HS-27A (cell line): ENCODE measurements at places on chromosomes 11 and 22.
A peak's percentile ranks its signal among the peaks of the same experiment; 100 is the strongest.

DNA sequence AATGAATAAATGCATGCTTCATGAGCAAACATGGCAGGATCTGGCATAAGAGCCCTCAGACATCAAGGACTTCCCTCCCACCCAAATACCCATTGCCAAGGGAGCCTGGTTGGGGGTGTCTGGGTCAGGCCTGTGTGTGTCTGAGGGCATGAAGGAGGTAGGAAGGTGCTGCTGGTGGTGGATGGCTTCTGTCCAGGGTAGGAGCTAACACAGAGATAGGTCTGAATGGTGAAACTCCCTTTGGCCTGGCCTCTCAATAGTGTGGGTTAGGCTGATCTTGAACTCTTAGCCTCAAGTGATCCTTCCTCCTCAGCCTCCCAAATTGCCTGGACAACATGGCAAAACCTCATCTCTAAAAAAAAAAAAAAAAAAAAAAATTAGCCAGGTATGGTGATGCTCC is 2.8 kb downstream of the AMPD3 start:
- no peak for DNase-seq

DNA sequence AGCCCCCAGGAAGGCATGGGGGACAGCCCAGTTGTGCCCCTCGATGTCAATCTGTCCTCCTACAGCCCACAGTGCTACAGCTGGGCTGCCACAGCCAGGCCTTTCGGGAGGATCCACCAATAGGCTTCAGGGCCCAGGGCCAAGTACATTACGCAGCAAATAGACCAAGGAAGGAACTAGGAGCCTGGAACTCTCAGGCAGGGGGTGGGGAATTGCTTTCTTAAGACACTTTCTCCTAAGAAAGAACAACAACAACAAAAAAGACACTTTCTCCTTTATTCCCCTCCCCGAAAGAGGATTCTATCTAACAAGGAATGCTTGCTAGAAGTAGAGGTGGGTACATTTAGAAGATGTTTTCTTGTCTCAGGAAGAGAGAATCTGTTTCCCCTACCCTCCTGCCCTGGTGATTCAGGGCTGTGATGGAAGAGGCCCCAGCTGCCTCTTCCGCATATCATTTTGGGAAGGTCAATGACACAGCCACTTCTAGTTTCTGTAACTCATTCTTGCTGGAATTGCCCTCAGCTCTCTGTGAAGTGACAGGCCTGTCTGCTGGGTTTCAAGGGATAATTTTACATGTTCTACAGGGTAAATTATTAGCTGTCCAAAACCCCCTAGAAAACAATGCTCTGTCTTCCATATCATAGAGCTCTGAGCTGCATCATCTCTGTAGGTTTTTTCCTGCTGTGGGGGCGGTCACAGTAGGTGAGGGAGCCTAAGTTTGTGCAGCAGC is 6.0 kb upstream of the MALAT1 start:
- DNase-seq = peak; percentile 74

- no peak for DNase-seq
These were observed 32.2 kb upstream of the PTPRJ start for GRCh38 chr11:47948137-47948536.

- DNase-seq = no peak
These were observed 28.4 kb upstream of the RAB38 start for GRCh38 chr11:88203604-88204003.

- DNase-seq = no peak
These were observed 230.7 kb downstream of the JRKL start for GRCh38 chr11:96620464-96621044.

DNA sequence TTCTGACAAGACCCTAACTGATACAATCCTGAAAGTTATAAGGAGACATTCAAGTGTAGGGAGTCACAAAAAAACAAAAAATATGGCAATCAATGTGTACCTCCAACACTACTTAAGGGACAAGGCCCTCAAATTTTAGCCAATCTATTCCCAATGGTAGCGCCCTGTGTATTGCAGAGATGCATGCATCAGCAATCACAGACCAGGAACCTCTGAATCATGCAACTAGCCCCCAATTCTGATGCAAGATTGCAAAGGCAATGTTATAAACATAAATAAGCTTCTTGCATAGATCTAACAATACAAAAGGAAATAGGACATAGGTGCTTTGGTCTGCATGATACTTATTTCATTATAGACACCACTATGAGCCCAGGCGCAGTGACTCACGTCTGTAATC is 29.7 kb upstream of the SIK2 start:
- no peak for DNase-seq

DNA sequence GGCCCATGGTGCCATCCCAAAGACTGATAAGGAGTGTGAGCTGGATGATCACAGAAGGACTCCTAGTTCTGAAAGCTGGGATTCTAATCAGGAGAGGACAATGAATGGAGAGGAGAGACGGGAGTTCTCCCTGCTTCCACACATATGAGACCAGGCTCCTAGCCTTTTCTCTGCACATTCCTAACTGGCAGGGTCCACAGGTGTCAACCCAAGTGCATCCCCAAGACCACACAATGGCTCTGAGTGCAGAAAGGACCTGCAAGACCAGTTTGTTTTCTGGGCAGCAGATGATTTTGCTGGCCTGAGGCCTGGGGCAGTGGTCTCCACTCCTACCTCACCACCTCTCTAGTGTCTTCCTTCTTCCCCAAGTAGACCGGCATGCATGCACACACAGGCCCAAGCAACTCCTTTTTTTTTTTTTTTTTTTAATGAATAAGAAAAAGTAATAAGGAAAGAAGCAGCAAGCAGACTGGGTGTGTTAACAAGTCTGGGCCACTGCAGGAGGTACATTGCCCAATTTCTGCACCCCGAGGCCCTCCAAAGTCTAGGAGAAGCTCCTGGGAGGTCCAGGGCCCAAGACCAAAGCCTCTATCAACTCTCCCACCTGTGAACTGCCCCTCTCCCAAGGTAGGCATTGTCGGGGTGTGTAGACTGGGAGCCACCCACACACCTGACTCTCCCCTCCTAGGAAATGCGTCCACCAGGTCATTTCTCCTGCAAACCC is 1.2 kb upstream of the TSKU start:
- no peak for DNase-seq

DNA sequence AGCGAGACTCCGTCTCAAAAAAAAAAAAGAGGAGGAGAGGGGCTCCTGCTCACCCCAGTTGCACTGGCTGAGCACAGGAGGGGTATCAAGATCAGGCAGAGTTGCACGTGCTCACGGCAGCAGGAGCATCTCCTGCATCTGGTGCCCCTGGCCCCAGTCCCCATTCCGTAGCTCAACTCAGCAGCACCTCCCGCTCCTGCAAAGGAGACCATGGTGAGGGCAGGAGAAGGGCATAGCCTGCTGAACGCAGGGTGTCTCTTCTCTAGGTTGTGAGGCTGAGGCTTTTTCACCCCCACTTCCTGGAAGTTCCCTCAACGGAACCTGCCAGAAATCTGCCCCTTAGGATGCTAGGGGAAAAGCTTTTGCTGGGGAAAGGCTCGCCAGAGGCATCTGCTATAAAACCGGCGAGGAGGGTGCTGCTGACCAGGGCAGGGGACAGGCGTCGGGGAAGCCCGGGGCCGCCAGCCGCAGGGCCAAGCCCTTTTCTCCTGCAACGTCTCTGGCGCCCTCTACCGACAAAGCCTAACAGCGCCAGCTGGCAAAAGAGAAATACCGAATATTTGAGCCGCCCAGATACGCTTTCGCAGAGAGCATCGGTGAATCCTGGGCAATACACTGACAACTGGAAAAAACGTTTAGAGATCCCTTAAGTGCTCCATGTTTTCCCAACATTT is 1.0 kb upstream of the PPP6R2 start:
- peak; percentile 59 for DNase-seq

- DNase-seq = no peak
These were observed 1.8 kb downstream of the TTC17 start for GRCh38 chr11:43360361-43361032.

GRCh38 chr11:75475767-75476650 is 43.0 kb upstream of the KLHL35 start:
- peak; percentile 38 for DNase-seq

GRCh38 chr11:104650234-104650633 is 248.0 kb downstream of the CASP12 start:
- no peak for DNase-seq

GRCh38 chr22:31210556-31211421 is 1.3 kb upstream of the LIMK2 start:
- DNase-seq = no peak

GRCh38 chr11:12769834-12770345 is 95.7 kb downstream of the TEAD1 start:
- DNase-seq = peak; percentile 80

- no peak for DNase-seq
These were observed 170.2 kb downstream of the BUD13 start for GRCh38 chr11:116602637-116602942.

DNA sequence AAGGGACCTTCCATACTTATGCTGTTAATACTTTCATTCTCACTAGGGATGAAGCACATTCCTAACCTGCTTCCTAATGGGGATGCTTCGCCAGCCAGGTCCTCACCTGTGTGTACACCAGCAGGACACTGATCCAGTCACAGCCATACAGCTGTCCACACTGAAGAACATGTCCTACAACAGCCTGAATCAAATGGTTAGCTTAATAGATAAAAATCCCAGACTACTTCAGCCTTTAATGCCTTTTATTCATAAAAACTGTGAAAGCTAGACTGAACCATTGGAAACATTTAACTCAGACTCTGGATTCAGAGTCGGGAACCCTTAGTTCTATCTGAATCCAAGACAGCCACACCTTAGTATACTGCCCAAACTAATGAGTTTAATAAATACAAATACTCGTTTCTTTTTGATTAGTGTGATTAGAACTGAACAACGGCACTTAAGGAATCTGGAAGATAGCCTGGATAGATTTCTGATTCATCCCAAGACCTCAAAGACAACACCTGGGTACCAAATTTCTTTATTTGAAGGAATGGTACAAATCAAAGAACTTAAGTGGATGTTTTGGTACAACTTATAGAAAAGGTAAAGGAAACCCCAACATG is 3.3 kb downstream of the FTH1 start:
- no peak for DNase-seq

DNA sequence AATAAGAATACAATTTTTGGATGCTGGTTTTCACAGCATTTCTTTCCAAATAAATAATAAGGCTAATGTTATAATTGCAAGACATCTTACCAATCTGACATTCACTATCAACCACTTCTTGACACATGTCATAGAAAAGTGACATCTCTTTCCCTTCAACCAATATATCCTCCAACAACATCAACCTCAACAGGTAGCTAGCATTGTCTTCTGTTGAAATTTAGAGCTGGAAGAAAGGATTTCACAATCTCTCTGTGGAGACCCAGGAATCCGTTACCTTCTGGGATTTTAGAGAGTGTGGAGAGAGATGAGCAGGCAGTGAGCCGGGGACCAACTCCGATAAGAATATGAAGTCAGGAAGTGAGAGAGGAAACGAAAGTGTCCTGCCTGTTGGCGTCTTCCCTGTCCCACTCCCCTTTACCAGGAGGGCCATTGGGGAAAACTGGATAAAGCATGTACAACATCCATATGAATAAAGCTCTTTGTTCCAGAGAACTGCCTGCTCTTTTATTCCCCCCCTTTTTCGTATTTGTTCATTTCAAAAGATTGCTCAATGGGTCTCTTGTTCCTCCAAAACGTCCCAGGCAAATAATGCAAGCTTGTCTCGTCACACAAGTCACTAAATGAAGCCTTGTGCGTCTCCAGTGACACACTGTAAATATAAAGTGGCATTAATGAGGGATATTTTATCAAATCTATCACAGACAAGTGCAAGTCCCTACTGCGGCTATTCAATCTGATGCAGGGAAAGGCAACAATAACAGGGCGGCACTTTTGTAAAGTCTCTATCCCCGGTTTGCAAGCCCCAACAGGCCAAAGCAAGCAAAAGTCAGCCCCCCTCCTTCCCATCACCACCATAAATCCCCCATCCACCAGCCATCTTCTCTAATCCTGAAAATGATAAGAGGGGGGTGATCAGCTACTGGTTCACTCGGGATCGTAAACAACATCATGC is 3.4 kb downstream of the CADM1 start:
- DNase-seq = no peak

DNA sequence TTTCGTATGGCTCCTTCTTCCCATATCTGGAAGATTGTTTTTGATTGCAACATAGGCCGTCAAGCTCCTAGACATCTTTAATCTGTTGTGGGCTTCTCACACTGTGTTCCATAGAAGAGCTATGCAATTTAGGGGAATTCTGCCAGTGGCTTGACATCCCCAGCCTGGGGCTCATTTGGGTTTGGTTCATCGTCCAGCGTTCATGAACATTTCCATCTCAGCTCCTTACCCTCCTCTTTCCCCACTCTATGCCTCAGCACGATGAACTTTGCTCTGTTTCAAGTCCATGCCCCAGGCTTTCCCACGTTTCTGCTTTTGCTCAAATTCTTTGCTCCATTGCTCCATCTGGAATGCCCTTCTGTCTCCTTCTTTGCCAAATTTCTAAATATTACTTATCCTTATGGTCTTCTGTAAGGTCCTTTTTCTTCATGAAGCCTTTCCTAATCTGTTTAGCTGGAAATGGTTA is 26.1 kb upstream of the CLMP start:
- DNase-seq = no peak

GRCh38 chr22:20244691-20245576 is 23.2 kb downstream of the RTN4R start:
- DNase-seq = no peak

DNA sequence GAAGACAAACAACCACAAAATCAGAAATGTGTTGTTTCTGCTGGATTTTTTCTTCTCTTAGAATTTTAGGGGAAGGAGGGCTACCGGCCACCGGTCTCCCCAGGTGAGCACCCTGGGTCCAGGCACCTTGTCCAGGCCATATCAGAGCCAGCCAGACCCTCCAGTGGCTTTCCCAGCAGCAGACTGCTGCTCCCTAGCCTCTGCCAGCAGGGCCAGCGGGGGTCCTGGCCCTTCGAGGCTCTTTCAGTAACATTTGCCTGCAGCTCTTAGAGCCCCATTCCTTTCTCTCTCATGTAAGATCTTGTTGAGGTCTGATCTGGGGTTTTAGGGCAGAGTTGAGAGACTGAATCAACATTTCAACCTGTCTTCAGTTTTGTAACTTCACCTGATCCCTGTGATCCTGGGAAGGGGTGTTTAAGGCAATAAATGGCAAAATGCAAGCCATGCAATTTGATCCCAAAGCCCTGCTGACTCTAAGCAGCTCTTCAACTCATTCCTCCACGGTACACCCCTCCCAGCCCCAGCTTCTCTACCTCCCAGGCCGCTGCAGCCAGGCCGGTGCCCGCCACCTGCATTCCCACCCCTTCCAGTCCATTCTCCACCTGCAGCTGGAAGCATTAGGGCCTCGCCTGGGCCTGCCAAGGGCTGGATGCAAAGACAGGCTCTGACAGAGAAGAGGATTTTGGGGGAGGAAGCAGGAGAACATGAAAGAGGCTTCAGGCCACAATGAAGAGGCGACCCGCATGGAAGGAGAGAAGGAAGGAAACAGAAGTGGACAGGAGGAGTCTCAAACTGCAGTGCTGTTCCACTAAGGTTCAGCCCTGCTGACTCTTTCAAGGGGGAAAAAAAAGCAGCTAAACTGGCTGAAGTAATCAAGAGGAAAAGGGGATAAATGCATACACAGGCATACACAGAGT is 113.0 kb upstream of the FGF3 start:
- no peak for DNase-seq

- no peak for DNase-seq
These were observed 48.6 kb downstream of the ARFGAP3 start for GRCh38 chr22:42808521-42808920.

- DNase-seq = no peak
These were observed 18.3 kb downstream of the MS4A6A start for GRCh38 chr11:60164550-60165075.
